Activated T-helper 9 cell treated with anti-CD3 and anti-CD28 coated beads, Interleukin-2, amount 50 U/mL, for 16 hours (primary cell): ENCODE measurements at places on chromosomes 7 and 10.

DNA sequence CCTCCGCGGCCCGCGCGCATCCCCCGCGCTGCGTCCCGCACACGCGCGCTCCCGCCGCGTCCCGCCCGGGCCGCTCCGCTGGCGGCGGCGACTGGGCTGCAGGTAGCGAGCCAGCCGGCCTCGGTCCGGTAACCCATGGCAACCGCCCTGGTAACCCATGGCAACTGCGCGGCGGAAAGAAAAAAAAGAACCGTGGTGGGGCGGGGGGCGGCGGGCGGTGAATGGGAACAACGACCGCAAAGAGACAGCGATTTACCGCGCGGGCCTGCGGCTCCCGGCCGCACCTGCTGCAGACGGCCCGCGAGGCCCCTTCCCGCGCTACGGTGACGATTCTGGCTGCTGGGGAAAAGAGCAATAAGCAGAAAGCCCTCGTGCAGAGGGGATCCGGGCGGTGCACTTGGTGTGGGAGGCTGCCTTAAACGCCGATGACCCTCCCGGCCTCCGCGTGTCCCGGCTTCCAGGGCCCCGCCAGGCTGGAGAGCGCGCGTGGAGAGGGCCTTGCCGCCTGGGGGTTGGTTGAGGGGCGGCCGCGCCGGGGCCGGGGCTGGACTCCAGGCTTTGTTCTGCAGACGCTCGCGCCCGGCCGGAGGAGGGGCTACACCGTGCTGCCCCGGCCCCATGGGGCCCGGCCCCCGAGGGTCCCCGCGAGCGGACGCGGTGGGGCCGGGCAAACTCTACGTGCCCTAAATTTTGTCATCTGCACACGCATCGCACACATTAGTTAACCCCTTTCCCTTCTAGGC is 84.7 kb downstream of the SNX10 start:
- DNase-seq: no peak

DNA sequence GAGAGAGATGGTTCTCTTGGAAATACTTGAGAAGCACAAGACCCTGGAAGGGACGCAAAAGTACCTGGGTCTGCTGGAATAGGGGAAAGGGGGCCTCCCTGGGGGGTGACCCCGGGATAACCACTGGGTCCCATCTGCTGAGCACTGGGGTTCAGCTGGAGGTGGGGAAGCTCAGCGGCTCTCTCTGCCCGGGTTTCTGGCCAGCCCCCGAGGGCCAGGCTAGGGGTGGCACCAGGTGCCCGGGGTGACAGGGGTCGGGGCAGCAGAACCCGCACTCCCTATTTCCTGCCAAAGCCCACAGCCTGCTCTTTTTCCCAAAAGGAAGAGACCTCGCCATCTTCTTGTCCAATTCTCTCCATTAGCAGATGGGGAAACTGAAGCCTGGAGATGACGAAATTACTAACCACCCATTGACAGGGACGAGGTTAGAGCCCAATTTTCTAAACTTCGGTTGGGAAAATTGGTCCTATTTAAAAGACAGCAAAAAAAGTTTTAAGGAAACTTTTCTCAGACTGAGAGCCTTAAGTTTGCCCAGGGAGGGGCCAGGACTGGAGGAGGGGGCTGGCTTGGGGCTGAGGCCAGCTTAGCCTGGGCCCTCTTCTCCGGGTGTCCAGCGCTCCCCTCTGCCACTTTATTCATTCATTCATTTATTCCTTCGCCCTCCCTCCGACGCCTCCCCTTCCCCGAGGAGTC is 17.8 kb upstream of the GATA3 start:
- no peak for DNase-seq

GRCh38 chr10:10499839-10500238 is 517.8 kb upstream of the CELF2 start:
- DNase-seq: no peak

GRCh38 chr7:148747274-148747673 is 48.6 kb downstream of the CUL1 start:
- no peak for DNase-seq

DNA sequence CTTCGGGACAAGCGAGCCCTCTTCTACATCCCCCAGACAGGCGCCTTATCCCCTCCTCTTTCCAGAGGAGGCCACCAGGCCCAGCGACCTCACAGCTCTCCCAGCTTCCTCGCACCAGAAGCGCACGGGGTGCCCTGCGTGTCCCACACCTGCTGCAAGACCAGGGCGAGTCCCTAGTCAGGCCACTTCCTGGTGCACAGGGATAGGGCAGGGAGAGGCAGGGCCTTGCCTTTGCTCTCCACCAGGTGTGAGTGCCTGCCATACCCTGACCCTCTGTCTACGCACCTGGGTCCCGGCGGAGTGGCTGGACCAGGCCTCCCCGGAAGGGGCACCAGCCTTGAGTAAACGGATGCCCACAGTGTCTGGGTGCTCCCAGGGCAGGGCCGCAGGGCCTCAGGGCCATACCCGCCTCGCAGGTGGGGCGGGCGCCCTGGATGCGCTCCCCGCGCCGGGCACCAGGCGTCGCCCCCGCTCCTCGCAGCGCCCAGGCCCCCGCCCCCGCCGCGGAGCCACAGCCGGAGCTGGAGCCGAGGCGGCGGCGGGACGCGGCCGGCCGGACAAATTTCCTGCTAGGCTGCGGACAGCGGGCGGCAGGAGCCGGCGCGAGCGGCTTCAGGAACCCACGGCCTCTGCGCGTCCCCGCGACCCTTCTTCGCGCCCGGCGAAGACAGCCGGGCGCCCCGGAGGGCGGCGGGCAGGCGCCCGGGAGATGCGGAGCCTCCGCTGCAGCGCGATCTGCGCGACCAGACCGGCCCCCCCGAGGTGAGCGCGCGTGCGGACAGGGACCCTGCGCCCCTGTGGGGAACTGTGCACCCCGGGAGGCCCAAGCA is at the start of gene PTPRE:
PTPRE (plus strand) TSS at position 556 of the 830 bp plus-strand sequence. CDS start 133,779 bp downstream, outside the sequence.
- peak; percentile 67 for DNase-seq

GRCh38 chr10:98539578-98539977 is 92.8 kb upstream of the HPS1 start:
- no peak for DNase-seq

GRCh38 chr10:6498771-6499170 is 81.3 kb downstream of the PRKCQ start:
- no peak for DNase-seq

GRCh38 chr7:129343099-129343700 is 91.0 kb upstream of the STRIP2 start:
- DNase-seq: no peak

GRCh38 chr7:78677391-78677790 is 776.1 kb downstream of the MAGI2 start:
- no peak for DNase-seq

GRCh38 chr7:54091322-54091721 is 450.9 kb upstream of the VSTM2A start:
- DNase-seq: no peak

- DNase-seq: no peak
These were observed 24.8 kb downstream of the CCSER2 start for GRCh38 chr10:84353052-84353803.

GRCh38 chr10:45419676-45420025 is 45.6 kb downstream of the ALOX5 start:
- no peak for DNase-seq

DNA sequence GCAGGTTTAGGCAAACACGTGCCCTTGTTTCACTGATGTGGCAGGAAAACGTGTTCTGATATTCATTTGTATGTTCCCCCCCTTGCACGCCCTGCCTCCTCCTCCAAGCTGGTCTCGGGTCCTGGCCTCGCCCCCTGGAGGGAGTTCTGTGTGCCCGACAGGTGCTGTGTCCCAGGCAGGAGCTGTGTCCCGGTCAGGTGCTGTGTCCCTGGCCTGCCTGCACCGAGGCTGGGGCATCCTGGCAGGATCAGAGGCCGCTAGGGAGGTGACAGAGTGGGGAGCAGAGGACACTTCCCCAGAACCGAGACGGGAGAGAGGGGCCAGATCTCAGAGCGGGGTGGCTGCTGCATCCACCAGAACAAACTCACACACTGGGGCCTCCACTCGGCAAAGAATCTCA is 45.3 kb downstream of the PRKAG2 start:
- no peak for DNase-seq

DNA sequence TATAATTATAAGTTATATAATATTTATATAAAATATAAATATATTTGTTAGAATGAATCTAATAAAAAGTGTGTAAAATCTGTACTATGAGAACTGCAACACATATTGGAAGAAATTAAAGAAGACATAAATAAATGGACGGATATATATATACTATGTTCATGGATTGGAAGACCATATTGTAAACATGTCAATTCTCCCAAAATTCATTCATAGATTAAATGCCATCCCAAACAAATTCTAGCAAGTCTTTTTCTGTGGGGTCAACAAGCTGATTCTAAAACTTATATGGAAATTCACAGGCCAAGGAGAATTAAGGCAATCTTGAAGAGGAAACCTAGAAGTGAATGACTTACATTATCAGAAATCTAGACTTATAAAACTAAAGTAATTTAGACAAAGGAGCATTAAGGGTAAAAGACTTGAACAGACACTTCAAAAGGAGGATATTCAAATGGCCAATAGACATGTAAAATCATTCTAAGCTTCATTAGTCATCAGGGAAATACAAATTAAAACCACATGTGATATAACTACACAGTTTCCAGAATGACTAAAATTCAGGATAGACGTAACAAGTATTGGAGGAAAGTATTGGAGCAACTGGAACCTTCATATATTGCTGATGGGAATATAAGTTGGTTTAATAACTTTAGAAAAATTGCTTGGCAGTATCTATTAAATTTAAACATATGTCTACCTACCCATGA is 225.9 kb downstream of the EMX2 start:
- no peak for DNase-seq

GRCh38 chr10:113007821-113008220 is 57.8 kb downstream of the TCF7L2 start:
- DNase-seq: no peak

- DNase-seq: no peak
These were observed 1.3 kb downstream of the ELN start for GRCh38 chr7:74029089-74029785.

DNA sequence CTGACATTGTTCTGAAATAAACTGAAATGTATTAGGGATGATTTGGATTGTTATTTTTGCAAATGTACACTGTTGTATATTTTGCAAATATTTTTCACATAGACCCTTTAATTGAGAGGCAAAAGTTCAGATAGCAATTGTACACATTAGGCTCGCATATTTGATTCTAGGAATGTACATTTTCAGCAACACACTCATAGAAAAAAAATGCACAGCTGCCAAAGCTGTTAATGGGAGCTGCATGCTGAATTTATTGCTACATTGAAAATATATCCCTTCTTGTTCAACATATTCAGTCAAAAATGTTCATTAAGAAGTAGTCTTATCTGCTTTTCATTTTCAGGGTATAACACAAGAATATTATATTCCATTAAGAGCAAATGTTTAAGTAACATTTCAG is 512.9 kb downstream of the ATRNL1 start:
- DNase-seq: no peak

- DNase-seq: no peak
These were observed 192.5 kb upstream of the NPVF start for GRCh38 chr7:25420771-25421170.

DNA sequence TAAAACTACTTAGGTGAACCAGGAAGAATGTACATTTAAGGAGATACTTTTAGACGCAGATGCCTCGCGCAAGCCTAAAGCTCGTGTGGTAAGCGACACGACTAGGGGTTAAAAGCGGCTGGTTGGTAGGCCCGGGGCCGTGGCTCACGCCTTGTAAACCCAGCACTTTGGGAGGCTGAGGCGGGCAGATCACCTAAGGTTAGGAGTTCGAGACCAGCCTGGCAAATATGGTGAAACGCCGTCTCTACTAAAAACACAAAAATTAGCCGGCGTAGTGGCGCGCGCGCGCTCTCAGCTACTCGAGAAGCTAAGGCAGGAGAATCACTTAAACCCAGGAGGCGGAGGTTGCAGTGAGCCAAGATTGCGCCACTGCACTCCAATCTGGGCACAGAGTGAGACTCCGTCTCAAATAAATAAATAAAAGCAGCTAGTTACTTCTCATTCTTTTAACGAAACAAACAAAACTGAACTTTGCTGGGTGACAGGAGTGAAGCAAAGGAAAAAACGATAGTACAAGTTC is 879 bp downstream of the NUDT5 start:
- no peak for DNase-seq

DNA sequence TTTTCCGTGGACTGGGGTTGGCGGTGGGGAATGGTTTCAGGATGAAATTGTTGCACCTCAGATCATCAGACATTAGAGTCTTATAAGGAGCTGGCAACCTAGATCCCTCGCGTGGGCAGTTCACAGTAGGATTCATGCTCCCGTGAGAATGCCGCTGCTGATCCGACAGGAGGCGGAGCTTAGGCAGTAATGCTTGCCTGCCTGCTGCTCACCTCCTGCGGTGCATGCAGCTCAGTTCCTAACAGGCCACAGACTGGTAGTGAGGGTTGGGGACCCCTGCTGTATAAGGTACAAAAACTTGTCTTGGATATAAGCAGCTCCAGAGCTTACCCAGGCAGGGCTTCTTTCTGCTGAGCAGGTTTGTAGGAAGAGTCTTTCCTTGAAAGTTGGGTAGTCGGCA is 53.9 kb downstream of the SHH start:
- DNase-seq: no peak

- DNase-seq: no peak
These were observed 134.9 kb downstream of the ZNF22 start for GRCh38 chr10:45135443-45136198.

GRCh38 chr7:126804604-126805003 is 448.1 kb downstream of the GRM8 start:
- no peak for DNase-seq

DNA sequence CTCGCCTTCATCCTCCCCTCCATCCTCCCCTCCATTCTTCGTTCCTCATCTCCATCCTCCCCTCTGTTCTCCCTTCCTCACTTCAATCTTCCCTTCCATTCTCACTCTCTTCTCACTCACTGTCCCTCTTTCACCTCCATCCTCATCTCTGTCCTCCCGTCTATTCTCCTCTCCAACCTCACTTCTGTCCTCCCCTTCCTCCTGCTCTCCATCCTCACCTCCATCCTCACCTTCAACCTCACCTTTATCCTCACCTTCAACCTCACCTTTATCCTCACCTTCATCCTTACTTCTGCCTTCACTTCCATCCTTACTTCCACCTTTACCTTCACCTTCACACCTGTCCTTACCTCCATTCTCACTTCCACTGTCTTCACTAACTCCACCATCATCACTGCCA is 11.3 kb upstream of the RABGEF1 start:
- DNase-seq: no peak

DNA sequence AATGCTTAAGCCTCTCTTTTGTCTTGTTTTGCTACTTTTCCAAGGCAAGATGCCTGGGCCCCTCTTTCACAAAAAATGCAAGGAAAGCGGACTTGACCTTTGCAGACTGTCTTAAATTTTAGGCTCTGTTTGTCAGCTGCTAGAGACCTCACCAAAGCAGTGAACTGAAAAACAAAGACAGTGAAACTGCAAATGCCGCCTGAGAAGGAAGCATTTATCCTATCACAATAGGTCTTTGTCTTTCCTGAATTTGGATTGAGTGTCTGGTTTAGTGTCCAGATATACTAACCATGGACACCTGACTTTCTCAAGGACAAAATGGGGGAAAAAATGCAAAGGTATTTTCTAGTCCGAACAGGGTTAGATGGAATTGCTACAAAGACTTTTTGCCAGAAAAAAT is 256.9 kb downstream of the INHBA start:
- DNase-seq: no peak
